ENCODE measurements at places on chromosomes 6 and 20.

DNA sequence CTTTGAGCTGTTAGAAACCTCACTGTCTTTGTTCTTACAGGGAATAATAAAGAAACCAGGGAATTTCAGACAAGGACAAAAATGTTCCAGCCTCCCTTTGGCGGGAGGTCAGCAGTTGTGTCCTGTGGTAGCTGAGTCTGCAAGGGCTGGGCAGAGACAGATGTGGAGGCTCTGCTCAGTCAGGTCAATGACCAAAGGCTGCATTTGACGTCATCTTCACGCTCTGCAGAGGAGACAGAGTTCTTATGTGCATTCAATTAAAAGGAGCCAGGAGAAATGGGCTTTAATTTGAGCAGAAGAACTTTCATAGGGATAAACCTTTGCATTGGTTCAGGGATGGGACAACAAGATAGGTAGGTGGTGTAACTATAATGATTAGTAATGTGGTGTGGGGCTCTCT is 45.1 kb upstream of the FOXA2 start:
- DNase-seq = no peak

DNA sequence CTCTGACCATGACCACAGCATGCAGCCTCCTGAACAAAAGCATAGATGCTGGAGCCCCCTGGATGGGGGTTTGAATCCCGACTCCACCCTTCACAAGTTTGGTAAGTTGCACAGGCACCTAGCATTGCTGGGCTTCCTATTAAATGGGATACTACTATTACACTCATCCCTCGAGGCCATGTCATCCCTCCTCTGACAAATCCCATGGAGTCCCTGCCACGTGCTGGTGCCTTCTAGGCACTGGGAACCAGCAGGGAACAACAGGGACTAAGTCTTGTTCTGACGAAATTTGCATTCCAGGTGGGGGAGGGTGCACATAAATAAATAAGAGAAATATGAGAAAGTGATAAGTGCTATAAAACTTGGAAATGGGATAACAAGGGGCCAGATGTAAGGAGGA is 15.3 kb upstream of the SIRPA start:
- DNase-seq = no peak

DNA sequence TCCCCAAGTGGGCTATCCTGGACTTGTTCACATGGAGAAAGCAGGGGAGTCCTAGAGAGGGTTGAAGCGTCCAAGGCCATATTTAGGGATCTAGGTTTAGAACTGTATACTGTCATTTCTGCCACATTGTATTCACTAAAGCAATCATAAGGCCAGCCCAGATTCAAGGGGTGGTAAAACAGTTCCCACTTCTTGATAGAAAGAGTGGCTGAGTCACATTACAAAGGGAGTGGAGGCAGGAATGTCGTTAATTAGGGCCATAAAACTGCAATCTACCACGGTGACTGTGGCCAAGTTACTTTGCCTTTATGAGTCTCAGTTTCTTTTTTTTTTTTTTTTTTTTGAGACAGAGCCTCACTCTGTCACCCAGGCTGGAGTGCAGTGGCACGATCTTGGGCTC is 7.4 kb upstream of the UBR2 start:
- DNase-seq = no peak

- no peak for DNase-seq
Measured at GRCh38 chr20:51100617-51101016, 77.7 kb upstream of the KCNG1 start.

- DNase-seq = no peak
Measured at GRCh38 chr6:2861060-2861821, 19.6 kb upstream of the SERPINB1 start.

GRCh38 chr6:113888956-113889630 is 31.9 kb downstream of the MARCKS start:
- DNase-seq = no peak

DNA sequence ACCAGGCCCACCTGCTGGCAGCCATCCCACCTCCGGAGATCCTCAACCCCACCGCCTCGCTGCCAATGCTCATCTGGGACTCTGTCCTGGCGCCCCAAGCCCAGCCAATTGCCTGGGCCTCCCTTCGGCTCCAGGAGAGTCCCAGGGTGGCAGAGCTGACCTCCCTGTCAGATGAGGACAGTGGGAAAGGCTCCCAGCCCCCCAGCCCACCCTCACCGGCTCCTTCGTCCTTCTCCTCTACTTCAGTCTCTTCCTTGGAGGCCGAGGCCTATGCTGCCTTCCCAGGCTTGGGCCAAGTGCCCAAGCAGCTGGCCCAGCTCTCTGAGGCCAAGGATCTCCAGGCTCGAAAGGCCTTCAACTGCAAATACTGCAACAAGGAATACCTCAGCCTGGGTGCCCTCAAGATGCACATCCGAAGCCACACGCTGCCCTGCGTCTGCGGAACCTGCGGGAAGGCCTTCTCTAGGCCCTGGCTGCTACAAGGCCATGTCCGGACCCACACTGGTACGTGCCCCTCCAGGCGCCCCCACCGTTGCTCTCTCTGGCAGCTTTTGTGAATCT is 1.1 kb downstream of the SNAI1 start:
- DNase-seq = no peak

DNA sequence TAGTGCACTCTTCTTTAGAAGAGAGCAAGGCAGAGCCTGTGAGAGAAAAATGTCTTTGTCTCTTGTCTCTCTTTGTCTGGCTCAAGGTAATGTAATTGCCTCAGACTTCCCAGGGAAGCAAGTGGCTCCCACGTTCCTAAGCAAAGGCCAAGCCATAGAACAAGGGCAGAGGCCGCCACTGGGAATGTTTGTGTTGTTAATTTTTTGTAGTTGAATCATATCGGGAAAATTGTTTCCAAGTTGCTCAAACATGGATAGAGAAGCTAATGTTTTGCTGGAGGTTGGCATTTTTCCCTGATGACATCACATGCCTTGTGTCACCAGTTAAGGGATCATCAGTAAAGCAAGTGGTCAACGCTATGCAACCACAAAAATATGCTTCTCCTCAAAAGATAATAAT is 211.5 kb upstream of the FOXA2 start:
- no peak for DNase-seq

DNA sequence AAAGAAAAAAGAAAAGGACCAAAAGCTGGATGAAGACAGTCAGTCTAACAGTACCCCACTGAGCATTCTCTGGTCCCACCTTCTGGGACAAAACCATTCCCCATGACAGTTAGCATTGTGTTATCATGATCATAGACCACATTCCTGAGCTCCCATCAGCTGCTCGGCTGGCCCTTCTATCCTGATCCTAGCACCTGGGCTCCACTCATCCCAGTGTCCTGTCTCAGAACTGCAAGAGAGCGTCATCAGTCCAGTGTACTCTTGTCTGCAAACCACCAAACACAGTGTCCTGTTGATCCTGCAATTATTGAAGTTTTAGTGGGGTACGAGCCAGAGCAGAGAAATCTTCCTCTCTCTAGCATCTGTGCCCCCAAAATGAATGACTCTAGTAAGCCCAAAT is 16.0 kb upstream of the TAAR1 start:
- DNase-seq = no peak

DNA sequence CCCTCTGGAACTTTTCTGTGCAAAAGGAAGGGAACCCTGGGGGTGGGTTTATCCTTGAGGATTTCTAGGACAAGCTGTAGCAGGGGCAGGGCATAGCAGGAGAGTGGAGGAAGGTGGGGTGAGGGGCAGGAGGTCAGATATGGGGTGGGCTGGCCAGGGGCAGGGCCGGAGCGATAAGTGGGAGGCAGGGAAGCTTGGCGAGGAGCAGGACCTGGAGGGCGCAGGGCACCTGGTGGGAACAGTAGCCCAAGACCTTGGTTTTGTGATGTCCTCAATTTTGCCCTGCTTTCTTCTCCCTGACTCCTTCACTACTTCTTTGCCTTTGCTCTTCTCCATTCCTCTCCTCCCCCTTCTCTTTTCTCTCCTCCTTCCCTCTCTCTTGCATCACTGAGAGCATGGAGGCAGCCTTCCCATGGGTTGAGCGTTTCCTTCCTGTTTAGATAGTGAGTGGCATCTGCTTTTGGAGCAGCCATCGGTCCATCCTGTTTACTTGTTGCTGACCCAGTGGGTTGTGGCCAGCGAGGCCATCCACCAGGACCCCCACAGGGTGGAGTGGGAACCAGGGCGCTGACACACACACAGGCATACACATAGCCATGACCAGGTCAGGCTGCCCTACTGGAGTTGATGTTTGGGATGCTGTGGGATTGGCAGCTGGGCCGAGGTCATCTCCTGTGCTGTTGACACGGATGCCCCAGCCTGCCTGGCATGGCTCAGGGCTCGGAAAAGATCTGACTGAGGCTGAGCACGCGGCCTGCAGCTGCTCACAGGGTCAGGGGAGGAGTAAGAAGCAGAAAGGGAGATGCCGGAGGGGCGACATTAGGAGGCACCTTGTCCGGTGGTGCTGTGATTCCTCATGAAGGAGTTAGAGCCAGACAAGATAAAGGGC is 121.0 kb upstream of the RNF24 start:
- DNase-seq = no peak

- DNase-seq = peak; percentile 21
Measured at GRCh38 chr6:106103728-106104109, 17.6 kb downstream of the PRDM1 start.

DNA sequence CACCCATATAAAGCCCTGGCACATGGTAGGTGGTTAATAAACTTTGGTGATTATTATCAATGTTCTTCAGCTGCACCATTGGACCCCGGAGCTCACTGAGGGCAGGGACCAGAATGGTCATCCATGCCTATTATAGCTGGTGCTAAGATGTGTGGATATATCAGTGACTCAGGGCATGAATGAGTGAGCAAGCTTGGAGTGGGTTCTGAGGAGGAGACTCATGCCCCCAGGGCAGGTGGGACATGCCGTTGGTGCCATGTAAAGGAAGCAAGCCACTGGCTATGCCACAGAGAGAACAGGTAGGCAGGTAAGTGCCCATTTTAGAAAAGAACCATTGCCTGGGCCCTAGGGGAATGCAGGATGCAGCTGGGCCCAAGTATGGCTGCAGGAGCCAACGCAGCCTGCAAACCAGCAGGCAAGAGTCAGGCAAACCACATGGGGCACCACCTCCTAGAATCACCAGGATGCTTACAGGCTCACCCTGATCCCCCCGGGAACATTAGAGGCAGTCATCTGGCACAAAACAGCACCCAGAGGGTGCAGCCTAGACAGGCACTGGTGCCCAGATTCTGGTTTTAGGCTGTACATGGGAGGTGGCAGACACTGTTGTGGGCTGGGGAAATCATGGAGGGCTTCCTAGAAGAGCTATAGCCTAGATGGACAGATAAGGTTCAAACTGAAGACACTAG is 23.5 kb downstream of the PLAGL2 start:
- DNase-seq = no peak

GRCh38 chr6:99521633-99522151 is 6.5 kb upstream of the USP45 start:
- no peak for DNase-seq

GRCh38 chr6:76381612-76382011 is 309.1 kb upstream of the IMPG1 start:
- DNase-seq = no peak

GRCh38 chr20:37490663-37491350 is 30.2 kb upstream of the NNAT start:
- no peak for DNase-seq

- DNase-seq = no peak
Measured at GRCh38 chr6:7742223-7742785, 16.4 kb downstream of the BMP6 start.

GRCh38 chr20:49888212-49889000 is 26.9 kb downstream of the SPATA2 start:
- DNase-seq = peak; percentile 33

DNA sequence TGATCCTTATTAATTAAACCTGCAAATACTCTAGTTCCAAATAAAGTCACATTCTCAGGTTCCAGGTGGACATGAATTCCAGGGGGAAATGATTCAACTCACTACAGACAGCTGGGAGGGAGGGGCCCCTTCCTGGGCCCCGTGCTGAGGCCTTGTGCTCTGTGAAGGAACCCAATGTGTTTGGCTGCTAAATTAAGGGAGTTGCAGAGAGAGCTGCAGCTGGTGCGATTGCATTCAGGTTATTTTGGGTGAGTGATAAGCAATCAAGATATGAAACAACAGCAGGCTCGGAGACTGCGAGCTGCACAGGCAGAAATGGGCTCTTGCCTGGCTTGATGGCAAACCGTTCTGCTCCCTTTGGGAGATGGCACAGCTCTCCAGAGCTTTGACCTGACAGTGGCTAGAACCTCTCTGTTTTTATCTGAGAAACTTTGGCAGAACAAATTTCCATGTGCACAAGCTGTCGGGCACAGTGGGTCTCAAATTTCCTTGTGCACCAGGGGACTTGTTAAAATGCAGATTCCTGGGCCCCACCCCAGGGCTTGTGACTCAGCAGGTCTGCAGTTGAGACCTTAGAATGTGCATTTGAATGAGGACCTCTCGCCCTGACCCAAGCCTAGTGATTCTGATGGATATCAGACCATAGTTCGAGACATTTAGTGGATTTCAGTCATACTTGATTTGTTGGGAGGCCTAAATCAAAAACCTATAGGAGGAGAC is 9.8 kb downstream of the MAPK13 start:
- DNase-seq = no peak

GRCh38 chr6:108497883-108498282 is 62.8 kb upstream of the FOXO3 start:
- DNase-seq = no peak

Measured in T follicular helper cell (primary cell).